T1000 (cell line): ENCODE measurements at places on chromosomes 2 and 18.

DNA sequence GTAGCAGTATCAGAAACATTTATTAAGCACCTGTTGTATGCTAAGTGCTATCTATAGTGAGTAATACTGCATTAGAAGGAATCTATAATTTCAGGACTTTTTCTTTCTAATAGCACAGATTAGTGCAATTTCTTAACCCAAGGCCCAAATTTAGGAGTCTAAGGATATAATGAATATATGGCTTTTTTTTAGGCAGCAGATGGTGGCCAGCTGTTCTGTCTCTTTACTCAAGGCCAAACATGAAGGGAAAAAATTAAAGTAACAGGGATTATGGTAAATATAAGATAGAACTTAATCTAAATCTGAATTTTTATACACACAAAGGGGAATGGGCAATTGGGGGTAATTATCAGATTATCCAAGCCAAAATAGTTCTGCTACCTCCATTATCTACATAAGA is 230.6 kb upstream of the SP5 start:
- DNase-seq: no peak

DNA sequence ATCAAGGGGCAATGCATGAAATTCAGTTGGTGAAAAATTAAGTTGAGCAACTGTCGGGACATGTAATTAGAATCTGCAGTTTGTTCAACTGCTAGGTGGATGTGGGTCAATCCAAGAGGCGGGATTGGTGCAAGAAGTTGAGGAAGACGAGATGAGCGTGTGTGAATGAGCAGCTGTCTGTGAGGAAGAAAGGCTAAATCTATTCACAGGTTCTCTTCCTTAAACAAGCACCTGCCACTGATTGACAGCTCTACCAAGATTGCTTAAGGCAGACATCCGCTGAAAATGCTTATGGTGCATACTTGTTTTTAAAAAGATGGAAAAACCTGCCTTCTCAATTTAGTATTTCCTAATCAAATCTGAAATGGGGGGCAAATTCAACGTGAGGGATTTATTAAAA is 323.4 kb upstream of the THUMPD2 start:
- DNase-seq: no peak

GRCh38 chr2:238655974-238656722 is 191.7 kb upstream of the TWIST2 start:
- no peak for DNase-seq

DNA sequence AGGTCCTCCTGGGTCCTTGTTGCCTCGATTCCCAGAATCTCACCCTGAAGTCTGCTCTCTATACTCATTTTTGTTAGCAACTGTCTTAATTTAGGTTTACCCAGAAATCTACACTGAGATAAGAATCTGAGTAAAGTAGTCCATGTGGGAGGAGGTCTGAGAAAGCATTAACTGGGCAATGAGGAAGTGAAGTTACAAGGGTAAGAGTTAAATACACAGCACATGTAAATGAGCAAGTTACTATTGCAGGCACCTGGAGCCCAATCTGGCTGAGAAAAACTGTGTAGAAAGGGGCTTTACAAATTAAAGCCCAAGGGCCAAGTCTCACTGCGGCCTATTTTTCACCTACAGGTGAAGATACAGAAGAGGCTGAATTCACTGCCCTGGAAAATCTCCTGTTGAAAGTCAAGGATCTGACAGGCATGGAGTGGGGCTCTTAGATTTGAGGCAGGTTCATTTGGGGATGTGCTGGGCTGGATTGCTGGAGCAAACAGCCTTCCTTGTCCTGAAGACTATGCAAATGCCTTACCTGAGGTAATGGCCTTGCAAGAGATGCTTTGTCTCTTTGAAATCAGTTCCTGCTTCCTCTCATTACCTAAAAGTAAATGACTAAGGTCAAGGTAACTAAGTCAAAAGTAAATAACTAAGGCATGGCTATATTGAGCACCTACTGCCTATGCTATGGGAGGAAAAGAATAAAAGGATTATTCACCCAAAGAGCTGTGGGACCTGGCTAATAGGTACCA is 84.4 kb upstream of the DYNAP start:
- DNase-seq: no peak

DNA sequence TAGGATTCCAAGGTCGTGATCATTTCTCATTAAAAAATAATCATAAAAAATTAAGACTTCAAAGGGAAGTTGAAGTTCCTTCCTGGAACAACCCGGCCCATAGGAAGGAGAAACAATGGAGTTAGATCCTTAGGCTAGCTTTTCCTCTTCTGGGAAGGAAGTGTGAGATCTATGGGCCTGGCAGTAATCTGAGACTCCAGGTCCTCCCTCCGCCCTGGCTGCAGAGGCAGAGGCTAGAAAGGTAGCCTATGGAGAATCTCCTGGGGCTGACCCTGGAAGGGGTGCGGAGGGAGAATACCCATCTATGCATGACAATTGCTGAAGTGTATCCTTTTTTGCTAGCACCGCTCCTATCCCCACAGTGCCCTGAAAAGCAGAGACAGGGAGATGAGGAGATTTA is 37.9 kb downstream of the TRIB2 start:
- DNase-seq: no peak

GRCh38 chr2:138432971-138433370 is 68.6 kb upstream of the SPOPL start:
- no peak for DNase-seq

DNA sequence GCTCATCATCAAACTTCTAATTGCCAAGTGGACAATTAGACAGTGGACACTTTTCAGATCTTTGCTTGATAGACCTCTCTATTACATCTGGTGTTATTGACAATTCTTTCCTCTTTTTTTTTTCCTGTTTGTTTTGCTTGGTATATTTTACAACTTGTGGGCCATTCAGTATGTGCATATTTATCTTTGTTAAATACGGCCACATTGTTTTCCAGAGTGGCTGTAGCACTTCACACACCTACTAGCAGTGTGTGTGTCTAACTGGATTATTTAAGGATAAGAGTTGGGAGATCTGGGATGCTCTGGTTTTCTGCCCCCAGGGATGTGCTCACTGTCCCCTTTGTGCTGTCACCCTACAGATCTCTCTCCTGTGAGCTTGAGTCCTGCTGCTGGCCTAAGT is 4.1 kb upstream of the SLC4A5 start:
- no peak for DNase-seq

DNA sequence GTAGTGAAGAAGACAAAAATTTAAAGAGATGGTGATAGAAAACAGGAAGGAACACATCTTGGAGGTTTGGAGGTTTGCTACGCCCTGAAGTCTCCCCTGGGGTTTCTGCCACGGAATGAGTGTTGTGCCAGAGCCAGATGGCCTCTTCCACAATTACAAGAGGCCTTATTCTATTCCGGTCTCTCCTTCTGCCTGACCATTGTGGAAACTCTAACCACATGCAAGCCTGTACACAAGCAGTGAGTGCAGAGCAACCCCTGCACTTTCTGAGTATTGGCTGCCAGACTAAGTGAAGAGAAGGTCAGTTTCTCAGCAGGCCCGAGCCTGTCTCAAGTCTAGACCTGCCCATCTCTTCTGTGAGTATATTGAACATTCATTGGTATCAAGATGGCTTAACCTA is 22.7 kb upstream of the MYO1B start:
- no peak for DNase-seq

DNA sequence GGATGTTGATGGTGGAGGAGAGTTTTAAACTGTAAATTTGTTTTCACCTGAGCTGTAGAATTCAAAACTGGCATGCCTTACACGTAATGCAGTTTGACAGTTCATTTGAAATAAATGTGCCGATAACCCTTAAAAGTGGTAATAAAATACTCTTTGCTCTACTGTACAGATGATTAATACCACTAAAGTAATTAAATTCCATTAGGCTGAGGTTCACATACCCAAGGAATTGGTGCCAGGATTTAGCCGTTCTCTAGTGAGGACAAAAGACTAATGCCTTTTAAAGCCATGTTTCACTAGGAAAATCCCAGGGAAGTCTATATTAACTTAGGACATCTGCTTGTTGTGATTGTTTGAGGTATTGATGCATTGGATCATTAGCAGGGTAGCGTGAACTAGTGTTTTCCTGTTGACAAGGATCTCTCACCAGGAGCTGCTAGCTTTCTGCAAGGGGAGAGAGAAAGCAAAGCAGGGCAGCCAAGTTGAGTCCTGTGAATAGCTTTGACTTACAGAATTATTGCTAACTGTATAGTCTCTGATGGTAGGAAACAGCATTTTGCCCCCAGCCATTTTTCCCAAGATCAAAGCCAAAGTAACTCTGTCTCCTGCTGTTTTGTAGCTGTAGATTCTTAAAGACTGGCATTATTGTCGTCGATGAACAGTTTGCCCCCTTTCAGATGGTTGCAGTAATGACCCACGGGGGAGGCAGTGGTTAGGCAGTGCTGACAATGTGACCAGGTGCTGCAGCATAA is 280.9 kb upstream of the FANCL start:
- no peak for DNase-seq

DNA sequence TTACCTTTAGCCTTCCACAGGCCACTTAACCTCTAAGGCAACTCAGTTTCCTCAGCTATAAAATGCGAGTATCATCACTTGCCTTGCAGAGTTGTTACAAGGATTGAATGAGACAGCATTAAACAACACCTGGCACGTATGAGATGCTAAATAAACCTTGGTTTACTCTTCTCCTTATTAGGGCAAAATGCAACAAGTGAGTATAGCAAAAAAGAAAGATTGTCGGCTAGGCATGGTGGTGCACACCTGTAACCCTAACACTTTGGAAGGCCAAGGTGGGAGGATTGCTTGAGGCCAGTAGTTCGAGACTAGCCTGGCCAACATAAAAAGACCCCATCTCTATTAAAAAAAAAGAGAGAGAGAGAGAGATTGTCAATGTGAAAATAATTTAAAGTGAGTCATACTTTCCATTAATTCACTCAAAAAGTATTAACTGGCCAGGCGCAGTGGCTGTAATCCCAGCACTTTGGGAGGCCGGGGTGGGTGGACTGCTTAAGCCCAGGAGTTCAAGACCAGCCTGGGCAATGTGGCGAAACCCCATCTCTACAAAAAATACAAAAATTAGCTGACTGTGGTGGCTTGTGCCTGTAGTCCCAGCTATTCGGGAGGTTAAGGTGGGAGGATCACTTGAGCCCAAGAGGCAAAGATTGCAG is 8.0 kb downstream of the ATAD2B start:
- no peak for DNase-seq

DNA sequence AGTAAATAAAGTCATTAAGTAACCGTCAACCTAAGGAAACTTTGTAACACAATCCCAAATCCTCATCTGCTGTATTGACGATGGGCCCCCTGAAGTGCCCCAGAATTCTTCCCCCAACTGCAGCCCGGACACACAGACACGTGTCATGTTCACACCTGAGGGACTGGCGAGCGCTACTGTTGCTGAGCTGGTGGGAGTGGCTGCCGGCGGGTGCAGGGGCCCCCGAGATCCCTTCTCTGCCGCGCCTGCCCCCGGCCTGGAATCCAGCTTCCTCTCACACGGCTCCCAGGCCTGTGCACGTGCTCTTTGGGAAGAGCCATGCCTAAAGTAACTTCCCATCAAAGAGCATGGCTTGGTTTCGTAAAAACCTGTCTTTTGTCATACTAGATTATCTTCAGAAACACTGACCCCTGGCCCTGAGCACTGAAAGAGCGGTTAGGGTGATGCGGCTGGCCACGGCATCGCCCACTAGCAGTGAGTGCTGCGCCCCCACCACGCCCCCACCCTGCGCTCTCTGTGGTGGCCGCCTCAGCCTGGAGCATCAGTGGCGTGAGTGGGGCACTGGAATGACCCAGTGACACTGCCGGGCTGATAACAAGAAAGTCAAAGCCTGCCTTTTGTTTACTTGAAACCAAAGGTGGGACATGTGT is 56.0 kb downstream of the ADI1 start:
- no peak for DNase-seq

- DNase-seq: no peak
Observed at GRCh38 chr2:212538305-212539071, at the start of gene ERBB4. Gene ERBB4 (minus strand): TSS chr2:212538802. CDS start chr2:212538530, 272 bp downstream.

DNA sequence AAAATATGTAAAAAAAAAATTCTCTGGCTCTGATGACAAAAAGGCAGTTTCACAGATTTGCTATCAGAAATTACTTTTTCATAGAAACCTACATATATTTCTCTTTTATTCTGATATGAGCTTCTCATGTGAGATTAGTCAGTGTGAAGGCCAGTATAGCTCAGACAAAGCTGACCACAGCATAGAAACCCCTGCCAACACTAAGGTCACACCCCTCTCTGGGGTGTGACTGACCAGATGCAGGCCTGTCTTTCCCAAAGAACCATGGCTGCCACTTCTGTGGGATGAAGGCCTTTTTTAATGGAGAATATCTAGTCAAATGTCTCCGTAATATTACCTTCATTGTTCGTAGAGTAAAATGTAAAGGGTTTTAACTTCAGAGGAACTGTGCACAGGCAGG is 330.3 kb upstream of the KCNJ3 start:
- no peak for DNase-seq

- no peak for DNase-seq
Observed at GRCh38 chr18:26652501-26652900, 104.1 kb upstream of the KCTD1 start.

GRCh38 chr2:10285191-10285555 is 17.5 kb upstream of the HPCAL1 start:
- DNase-seq: no peak

GRCh38 chr2:206708286-206708685 is 9.9 kb downstream of the DYTN start:
- no peak for DNase-seq

DNA sequence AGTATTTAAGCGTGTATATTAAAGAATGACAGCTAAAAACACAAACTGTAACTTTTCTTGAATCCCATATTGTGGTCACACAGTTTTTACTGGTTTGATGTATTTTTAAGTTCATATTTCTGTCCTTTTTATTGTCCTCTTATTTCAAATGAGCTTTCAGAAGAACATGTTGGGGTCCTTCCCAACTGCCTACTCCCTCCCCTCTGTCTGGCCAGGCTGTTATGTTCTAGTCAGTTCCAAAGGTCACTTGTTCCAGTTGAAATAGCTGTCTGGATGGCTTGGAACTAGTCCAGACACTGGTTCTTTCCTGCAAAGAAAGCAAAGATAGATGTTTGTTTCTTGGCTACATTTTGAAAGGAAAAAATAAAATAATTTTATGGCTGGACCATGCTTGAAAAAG is 306.9 kb downstream of the GULP1 start:
- no peak for DNase-seq

DNA sequence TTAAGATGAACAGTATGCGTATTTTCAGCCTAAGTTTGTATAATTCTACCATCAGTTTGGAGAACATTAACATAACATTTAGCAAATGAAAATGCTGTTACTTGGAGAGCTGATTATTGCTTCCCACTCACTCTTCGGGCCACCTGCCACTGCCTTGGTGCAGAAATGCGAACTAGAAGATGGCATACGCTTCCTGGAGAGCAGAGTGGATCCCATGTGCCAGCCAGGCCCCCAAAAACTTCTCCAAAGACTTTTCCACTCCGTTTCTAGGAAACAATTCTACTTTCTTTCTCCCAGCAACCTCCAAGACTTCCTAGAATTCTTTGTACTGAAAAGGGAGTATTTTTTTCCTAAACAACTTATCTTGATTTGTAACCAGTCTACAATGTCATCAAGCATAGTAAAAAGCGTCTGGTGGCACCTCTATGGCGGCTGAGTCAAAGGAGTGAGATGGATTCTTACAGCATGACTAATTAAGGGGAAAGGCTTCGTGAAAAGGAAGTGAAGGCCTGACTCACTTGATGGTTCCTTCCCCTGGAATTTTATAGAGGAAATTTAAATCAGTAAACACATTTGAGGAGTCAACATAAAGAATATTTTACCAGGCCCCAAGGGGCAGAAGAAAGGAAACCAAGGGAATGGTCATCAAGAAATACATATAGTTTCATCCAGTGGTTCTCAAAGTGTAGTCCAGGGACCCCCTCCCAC is 36.6 kb downstream of the FEZ2 start:
- DNase-seq: peak; percentile 54
